ENCODE measurements at places on chromosomes 16 and 17.

DNA sequence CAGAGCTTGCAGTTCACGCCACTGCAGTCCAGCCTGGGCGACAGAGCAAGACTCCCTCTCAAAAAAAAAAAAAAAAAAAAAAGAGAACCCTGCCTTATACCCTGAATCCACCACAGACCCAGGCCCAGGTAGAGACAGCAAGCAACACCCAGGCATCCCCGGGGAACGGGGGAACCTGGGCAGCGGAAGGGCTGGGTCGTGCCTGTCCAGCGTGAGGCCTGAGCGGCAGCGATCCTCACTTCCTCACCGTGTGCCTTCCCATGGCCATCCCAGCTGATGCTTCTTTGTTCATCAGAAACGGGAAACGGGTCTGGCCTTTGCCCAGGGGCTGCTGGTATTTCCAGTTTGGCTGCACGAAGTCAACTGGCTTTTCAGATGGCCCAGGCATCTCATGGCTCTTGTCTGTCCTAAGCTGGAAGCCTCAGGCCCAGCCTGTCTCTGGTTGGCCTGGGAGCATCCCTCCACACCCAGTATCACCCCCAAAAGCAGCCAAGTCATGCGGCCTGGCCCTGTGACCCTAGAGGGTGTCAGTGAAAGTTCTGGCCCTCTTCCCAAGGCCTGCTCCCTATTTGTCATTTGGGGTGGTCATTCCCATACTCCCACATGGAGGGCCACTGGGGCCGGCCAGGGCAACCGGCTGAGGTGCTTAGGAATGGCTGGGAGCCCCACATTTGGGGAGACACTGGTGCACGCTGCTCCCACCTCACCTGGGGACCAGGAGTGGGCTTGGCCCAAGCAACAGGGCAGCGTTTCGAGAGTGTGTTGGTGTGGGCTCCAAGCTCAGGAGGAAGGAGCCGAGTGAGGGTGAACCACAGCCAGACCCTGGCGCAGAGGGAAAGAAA is 20.1 kb downstream of the FAM83G start:
- DNase-seq, result no peak

DNA sequence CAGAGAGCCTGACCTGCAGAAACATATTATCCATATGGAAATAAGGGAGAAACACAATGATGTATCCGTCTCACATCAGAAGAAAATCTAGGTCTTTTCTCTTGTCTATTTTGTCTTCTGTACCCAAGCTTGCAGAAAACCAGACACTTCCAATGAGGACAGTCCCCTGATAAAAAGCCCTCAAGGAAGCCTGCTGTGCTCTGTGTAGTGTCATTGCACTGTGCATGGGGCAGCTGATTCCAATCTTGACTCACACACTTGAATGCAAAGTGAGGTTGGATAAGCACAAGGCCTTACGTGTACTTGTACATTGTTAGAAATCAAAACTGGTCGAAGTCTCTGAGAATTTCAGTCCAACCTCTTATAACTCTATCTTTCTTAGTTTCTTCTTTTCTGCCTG is 256.6 kb upstream of the MYOCD start:
- DNase-seq, result no peak

GRCh38 chr17:6501359-6501758 is 55.0 kb downstream of the PITPNM3 start:
- no peak for DNase-seq

DNA sequence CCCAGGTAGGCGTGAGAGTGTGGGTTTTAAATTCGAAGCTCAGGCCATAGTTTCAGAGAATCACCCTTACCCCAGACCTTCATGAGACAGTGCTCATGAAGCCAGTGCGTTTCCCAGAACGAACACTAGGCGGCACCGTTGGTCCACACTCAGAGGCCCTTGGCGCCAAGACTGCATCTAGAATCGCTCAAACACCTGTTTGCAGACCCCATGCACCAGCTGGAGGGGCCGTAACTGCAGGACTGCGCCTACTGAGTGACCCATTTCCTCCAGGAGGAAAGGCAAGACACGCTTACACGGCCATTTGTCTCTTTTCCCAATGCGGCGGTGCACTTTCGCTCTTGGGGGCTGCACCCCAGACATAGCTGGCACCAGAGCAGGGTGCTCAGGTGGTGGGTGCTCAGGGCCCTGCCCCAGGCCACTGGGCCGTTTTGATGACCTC is 34.0 kb downstream of the ADGRG5 start:
- DNase-seq, result peak; percentile 79

GRCh38 chr16:57830890-57831484 is 28.7 kb upstream of the KIFC3 start:
- DNase-seq, result no peak

DNA sequence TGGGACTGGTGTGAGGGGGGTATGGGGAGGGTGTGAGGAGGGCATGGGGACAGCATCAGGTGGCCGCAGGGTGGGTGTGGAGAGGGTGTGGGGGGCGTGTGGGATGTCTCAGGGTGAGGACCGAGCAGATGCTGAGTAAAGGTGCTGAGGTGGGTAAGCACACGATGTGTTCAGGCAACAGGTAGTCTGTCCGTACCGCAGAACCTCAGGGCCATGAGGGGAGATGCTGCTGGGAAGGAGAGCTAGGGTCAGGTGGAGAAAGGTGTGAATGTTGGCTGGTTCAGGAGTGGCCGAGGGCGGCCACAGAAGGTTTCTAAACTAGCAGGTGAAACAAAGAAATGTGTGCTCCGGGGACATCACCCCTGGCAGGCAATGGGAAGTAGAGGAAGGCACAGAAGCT is 80.0 kb upstream of the CDH5 start:
- no peak for DNase-seq

GRCh38 chr17:66511135-66511534 is 208.7 kb downstream of the PRKCA start:
- no peak for DNase-seq

DNA sequence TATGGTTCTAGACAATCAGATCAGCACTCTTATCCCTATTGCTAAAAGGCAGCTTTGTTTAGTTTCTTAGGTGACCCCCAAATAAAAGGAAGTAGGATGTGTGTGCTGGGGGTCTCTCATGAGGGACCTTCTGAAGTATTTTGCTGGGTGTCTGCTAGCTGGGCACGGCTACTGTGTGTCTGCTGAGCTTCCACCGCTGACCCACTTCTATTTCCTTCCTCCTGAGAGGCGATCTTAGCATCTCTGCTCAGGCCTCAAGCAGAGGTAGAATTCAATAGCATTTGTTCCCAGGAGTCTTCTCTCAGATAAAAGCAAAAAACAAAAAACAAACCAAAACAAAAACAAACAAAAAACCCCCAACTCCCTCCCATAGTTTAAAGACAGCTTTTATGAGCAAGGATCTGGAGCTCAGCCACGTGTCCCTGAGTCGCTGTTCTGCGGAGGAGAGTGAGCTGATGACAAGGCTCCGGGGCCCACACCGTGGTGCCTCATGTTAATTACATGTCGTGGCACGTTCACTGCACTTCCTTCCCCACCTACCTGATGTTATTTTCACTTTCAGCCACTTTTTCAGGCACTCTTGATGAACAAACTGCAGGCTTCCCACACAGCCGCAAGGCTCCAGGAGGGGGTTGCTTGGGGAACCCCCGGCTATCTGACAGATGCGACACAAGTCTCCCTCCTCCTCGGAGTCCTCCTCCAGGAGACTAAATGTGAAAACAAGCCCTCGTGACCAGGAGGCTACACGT is 83.5 kb downstream of the MARCHF10 start:
- peak; percentile 88 for DNase-seq

- no peak for DNase-seq
Observed at GRCh38 chr17:16438173-16438556, 22.8 kb downstream of the TRPV2 start.

- DNase-seq, result no peak
Observed at GRCh38 chr17:78997231-78997741, 12.3 kb downstream of the CANT1 start.

DNA sequence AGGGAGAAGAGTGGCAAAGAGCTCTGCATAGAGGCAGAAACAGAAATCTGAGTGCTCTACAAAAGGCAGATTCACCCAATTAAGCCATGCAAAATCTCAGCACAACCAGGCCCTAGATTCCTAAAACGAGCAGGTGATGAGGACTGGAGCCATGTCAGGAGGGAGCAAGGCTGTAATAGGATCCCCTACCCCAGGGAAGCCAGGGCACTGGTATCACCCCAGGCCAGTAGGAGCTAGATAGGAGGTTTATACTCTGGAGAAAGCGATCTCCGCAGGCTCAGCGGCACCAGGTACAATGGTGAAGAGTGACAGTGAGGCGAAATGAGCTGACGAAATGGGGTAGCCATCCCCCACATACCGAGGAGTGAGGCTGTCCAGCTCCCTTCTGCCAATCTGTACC is 171.5 kb downstream of the PARN start:
- no peak for DNase-seq

- peak; percentile 51 for DNase-seq
Observed at GRCh38 chr16:75109732-75110243, 6.8 kb downstream of the LDHD start.

- no peak for DNase-seq
Observed at GRCh38 chr17:73157521-73157890, 7.3 kb upstream of the SSTR2 start.

- DNase-seq, result no peak
Observed at GRCh38 chr16:86707171-86707570, 128.8 kb downstream of the FOXL1 start.

- no peak for DNase-seq
Observed at GRCh38 chr16:13342675-13343074, 441.3 kb downstream of the SHISA9 start.

- no peak for DNase-seq
Observed at GRCh38 chr17:12431188-12431587, 234.5 kb upstream of the MYOCD start.

- DNase-seq, result no peak
Observed at GRCh38 chr16:53429221-53429943, 4.9 kb upstream of the RBL2 start.

DNA sequence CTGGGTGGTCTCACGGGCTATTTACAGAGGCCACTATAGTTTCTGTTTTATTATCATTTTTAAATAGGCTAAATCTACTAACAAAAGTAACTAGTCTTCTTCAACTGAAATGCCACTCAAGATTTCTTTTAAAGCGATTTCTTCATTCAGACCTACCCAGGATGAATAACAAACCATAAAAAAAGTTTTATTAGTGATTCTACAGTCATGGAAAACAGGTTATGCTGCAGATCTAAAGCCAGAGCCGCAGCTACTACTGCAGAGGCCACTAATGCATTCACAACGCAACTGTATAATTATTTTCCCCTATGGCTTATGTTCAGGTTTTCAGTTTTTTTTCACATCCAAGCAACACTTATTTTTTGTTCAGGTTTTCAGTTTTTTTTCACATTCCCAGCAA is 136.2 kb upstream of the AXIN2 start:
- DNase-seq, result no peak

DNA sequence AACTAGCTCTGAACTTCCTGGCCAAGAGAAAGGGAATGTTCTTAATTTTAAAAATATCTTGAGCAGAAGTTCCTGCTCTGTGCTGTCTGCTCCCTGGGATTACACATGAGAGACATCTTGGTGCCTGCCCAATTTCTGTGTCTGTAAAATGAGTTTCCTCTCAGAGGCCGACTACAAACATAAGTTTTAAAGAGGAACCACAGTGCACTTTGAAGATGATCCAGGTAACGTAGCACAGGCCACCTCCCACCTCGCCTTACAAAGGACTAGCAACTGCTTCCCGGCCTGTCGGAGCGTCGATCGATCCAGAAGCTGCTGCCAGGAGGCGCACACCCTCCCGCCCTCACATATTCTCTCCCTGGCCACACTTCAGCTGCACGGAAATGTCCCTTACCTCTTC is 55.0 kb upstream of the ATP2A3 start:
- no peak for DNase-seq

- peak; percentile 7 for DNase-seq
Observed at GRCh38 chr17:10352893-10353292, 19.9 kb downstream of the MYH13 start.

GRCh38 chr17:61547113-61547512 is 43.9 kb downstream of the NACA2 start:
- DNase-seq, result no peak

- no peak for DNase-seq
Observed at GRCh38 chr17:9162275-9162985, 141.1 kb downstream of the NTN1 start.

- DNase-seq, result peak; percentile 82
Observed at GRCh38 chr16:31460582-31461002, 1.3 kb downstream of the ARMC5 start.

Measured in common myeloid progenitor, CD34-positive (primary cell).